Fibroblast of upper back skin (primary cell): ENCODE measurements at places on chromosomes 5 and 9.

DNA sequence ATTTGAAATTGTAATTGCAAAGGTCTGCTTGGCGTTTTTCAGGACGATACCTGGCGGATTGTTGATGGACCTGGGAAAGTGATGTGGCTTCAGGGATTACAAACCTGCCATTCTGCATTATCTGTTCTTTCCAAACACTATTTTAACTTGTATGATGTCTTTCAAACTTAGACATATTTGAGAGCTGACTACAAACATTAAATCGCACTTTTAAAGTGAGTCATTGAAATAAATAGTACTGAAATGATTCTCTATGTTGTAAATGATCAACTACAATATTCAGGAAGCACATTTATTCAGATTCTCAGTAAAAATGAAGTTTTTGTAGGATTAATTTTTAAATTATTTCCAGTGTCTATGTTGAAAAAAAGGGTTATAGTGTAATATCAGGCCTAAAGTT is 32.3 kb upstream of the TMEM171 start:
- no peak for DNase-seq

GRCh38 chr5:43676083-43676840 is 73.3 kb downstream of the NNT start:
- DNase-seq, result no peak

- no peak for DNase-seq
These were observed 27.4 kb upstream of the F2RL1 start for GRCh38 chr5:76791461-76791860.

- DNase-seq, result no peak
These were observed 412.1 kb upstream of the ADAMTSL1 start for GRCh38 chr9:18061856-18062255.
